Forelimb muscle (tissue), 1 donor: ENCODE measurements at places on chromosomes 12 and 14. TPM values are rescaled to one million over a fixed set of nuclear protein-coding genes. Genes with fewer than 3 reads are reported as not detected.
A peak's percentile ranks its signal among the peaks of the same experiment; 100 is the strongest.

Gene KCNMB4
- polyA plus RNA-seq, result 12.7 TPM

Gene PLEKHD1
- 0.68 TPM for polyA plus RNA-seq

Gene OAS2
- 2.1 TPM for polyA plus RNA-seq

Gene SYNJ2BP
- polyA plus RNA-seq, result 26.6 TPM

Gene TRPV4
- 0.75 TPM for polyA plus RNA-seq

Gene GALNT16
- 24.1 TPM for polyA plus RNA-seq

Gene NID2
- polyA plus RNA-seq, result 71.7 TPM

Gene GPRC5A
- 1.9 TPM for polyA plus RNA-seq

Gene PTGR2
- 13.5 TPM for polyA plus RNA-seq

Gene OTUB2
- polyA plus RNA-seq, result 0.49 TPM

GRCh38 chr14:106547735-106548434 is 1021.5 kb downstream of the TMEM121 start:
- DNase-seq, result no peak

DNA sequence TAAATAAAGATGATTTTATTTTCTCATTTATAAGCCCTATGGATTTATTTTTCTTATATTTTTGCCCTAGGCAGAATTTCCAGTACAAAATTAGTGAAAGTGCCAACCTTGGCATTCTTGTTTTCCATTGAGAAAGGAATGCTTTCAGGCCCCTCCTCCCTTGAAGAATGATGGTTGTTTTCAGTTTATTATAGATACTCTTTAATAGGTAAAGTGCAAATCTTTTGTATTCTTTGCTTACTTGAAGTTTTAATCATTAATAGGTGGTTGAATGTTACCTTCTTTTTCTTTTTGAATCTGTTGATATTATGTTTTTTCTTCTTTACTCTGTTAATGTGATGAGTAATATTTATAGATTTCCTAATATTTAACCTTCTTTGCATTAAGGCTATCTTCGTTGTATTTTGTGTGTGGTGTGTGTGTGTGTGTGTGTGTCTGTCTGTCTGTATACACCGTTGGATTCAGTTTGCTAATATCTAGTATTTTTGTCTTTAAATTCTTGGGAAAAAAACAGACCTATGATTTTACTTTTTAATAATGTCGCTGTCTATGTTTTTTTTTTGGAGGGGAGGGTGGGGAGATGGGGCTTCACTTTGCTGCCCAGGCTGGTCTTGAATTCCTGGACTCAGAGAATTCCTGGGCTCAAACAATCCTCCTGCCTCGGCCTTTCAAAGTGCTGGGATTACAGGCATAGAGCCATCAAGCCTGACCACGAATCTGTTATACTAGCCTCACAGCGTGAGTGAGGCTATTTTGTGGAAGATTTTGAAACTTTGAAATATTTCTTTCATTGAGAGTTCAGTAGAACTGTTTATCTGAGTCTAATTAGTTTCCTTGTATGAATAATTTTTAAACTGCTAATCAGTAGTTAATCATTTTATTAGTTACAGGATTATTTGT is 13.5 kb downstream of the SRGAP1 start:
- no peak for DNase-seq

- DNase-seq, result peak; percentile 68
Observed at GRCh38 chr12:25958428-25959070, at the start of gene RASSF8. RASSF8 (plus strand) TSS chr12:25958682; CDS start chr12:26055344, 96,662 bp downstream.

DNA sequence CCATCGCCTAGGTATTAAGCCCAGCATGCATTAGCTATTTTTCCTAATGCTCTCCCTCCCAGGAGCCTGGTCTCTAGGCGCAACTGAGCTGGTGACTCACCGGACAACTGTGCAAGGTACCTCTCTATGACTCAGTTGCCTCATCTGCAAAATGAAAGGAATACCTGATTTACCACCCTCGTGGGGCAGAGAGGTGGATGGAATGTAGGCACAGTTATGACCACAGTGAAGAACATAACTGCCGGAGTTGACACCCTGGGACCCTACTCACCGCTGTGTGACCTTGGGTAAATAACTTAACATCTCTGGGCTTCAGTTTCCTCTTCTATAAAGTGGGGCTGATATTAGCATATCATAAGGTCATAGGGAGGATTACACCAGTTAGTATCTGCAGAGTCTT is 22.6 kb downstream of the BCL11B start:
- DNase-seq, result no peak

DNA sequence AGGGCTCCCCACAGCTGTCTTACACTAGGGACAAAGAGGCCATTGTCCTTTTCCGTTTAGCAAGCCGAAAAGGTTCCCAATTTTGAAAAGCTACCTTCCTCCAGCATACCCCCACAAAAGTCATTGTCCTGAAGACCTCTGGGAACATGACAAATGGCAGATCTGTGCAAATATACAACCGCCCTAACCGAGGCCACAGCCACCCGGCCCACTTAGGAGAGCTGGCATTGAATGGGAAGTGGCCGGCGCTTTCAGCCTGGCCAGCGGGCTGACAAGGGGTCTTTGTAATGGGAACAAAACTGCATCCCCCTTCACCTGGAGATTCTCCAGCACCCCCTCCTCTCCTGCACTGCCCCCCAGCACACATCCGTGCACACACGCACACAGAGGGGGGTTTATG is 48.1 kb upstream of the VASH1 start:
- DNase-seq, result no peak

GRCh38 chr12:69066492-69067373 is 133.8 kb upstream of the CPM start:
- DNase-seq, result no peak

- no peak for DNase-seq
Observed at GRCh38 chr12:56632701-56633467, 2.8 kb upstream of the BAZ2A start.

- DNase-seq, result no peak
Observed at GRCh38 chr14:104442631-104443390, 136.8 kb upstream of the C14orf180 start.

- peak; percentile 13 for DNase-seq
Observed at GRCh38 chr12:56593909-56594621, 36.1 kb downstream of the BAZ2A start.

DNA sequence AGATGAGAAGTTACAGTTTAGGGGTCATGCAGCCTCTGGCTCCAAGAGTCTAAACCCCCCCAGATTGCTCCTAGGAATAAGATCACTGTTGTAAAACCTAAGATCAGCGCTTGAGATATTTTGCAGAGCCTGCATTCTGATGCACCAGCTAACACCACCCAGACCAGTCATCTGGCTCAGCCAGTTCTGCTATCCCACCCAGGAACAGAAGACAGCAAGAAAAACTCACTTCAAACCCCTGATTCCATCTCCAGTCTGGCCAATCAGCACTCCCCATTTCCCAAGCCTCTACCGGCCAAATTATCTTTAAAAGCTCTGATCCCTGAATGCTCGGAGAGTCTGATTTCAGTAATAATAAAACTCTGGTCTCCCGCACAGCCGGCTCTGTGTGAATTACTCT is 158.6 kb downstream of the ZNF664 start:
- no peak for DNase-seq

DNA sequence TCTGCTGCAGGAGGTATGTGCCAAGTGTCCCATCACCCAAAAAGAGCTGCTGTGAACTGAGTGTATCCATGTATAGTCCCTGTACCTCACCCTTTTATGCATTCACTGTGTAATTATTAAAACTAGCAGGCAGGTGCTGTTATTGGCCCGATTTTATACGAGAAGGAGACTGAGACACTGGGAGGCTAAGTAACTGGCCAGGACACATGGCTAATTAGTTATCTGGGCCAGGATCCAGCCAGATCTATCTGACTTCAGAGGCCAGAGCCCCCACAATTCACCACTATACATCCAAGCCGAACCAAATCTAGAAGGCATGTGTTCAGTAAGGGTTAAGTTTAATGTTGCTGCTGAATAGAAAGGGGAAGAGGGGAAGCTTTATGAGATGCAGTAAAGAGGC is 73.4 kb downstream of the FRMD6 start:
- DNase-seq, result no peak

- DNase-seq, result no peak
Observed at GRCh38 chr12:62886796-62887195, 48.2 kb downstream of the PPM1H start.

- DNase-seq, result no peak
Observed at GRCh38 chr14:65709576-65709975, 297.0 kb downstream of the FUT8 start.

- DNase-seq, result no peak
Observed at GRCh38 chr14:53964249-53964648, 7.6 kb upstream of the BMP4 start.

- DNase-seq, result no peak
Observed at GRCh38 chr12:16499611-16500010, 106.4 kb downstream of the LMO3 start.

- no peak for DNase-seq
Observed at GRCh38 chr12:95694136-95694535, 96.4 kb downstream of the NTN4 start.

DNA sequence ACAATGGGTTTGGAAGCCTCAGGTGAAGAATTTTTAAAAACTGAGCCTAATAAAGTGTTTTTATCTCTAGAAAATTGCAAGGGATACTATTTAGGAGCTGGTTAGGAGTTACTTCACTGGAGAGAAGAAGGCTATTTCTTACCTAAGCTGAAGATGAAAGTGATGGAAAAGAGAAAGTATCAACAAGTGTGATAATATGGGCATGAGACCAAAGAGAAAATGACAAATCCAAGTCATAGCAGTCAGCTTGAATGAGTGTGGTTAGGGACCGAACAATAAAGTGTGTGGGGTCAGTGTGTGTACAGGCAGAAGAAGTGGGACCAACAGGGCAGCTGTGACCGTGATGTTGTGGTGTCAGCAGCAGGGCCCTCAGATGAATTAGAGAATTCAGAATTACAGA is 24.2 kb upstream of the ADAMTS20 start:
- DNase-seq, result no peak

- DNase-seq, result no peak
Observed at GRCh38 chr14:34171431-34172172, 220.7 kb upstream of the EGLN3 start.
